ENCODE measurements at places on chromosomes 3 and 15.
A peak's percentile ranks its signal among the peaks of the same experiment; 100 is the strongest.

DNA sequence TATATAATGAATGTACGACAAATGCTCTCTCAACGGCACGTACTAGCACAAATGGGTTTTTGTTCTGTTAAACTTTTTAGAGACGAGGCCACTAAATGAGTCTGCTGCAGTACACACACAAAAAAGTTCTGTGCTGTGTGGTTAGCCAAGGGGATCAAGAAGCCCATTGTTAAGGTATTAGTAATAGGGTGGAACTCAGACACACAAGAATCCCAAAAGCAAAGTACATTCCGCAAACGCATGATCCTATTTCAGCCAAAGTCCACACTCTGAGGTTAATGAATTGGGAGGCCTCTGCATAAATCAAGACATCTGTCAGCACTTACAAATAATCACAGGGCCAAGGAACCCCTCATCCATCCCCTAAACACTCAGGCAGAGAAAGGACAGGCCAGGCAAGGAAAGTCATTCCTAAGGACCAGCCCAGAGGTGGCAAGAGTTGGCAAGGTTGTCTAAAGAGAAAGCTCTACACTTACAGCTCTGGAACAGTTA, 12.1 kb downstream of the OSBPL10 start:
- DNase-seq, result no peak

DNA sequence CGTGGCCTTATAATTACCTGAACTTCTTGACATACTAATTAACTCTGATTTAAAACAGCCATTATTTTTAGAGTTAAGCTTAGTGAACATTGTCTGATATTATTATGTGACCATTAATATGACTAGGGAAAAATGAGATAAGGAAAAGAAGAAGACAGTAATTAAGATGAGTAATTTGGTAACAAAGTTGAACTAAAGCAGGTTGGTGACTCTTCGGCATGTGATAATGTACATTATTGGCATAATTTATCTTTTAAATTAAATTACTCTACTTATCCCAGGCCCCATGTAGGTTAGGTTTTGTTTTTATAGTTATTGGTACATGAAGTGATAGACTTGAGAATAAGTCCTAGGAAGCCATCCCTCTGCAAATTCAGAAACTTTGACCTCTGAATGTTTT, 249.7 kb upstream of the CFAP20DC start:
- DNase-seq, result no peak

GRCh38 chr3:3665546-3665945, 133.7 kb upstream of the LRRN1 start:
- no peak for DNase-seq

GRCh38 chr15:45522328-45523165, at the start of gene SLC30A4:
SLC30A4 (minus strand) TSS chr15:45522755; CDS start chr15:45522354, 401 bp downstream.
- peak; percentile 56 for DNase-seq

DNA sequence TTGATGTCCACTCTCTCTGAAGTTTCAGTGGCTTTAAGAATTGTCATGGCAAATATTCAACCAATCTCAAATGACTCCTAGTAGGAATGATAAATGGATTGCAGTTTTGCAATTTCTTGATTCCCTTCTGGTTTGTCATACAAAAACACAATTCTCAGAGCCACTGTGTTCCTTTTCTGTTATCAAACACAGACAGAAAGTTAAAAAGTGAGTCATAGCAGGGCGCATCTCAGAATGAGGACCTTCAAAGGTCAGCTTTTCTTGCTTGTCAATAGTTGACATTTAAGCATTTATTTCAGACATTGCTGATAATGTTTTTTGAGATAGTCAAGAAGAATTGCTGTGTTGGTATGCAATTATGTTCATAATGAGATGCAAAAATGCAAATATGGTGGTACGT, 405.9 kb downstream of the NR2F2 start:
- no peak for DNase-seq

DNA sequence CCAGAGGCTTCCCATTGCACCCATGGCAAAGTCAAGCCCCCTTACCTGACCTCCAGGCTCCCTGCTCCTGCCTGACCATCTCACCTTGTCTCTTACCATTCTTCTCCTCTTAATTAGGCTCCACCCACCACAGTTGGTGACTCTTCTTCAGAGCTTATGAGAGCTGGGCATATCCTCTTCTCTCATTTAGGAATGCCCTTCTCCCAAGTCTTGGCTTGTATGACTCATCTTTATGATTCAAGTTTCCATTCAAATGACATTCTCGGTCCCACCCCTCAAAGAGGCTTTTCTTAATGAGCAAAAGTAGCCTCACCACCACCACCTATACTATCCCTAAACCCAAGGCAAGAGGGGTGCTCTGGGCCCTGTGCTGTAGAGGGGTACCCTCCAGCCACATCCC, 55.3 kb upstream of the NUDT16 start:
- DNase-seq, result no peak

DNA sequence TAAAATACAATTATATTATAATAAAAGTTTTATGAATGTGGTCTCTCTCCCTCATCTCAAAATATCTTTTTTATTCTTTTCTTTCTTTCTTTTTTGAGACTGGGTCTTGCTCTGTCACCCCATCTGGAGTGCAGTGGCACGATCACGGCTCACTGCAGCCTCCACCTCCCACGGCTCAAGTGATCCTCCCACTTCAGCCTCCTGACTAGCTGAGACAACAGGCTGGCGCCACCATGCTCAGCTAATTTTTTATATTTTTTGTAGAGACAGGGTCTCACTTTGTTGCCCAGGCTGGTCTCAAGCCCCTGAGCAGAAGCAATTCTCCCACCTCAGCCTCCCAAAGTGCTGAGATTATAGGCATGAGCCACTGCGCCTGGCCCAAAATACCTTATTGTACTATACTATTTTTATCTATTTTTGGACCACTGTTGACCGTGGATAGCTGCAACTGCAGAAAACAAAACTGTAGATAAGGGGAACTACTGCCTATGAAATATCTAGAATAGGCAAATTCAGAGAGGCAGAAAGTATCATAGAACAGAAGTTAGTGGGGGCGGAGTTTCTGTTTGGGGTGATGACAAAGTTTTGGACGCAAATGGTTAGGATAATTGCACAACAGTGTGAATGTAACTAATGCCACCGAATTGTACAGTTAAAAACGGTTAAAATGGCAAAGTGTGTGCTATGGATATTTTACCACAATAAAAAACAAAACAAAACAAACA, 66.6 kb downstream of the SLC12A8 start:
- DNase-seq, result no peak

DNA sequence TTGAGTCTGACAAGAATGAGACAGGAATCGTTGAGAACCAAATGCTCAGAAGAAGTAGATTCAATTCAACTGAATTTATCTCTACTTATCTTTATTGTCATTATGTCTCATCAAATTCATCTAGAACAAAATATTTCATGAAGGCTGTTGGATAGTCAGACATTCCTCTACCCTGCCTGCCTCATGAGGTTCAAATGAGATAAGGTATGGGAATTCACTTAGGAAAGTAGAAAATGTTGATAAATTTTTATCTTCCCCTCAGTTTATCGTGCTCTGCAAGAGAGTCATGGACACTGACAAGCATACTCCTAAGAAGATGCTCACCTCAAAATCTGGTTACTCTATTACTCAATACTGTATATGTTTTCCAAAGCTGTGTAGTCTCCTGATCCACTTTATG, 149.7 kb upstream of the CDIN1 start:
- no peak for DNase-seq

GRCh38 chr3:97636465-97636864, 128.1 kb upstream of the ARL6 start:
- DNase-seq, result no peak

GRCh38 chr3:89692601-89693000, 585.2 kb downstream of the EPHA3 start:
- DNase-seq, result no peak

GRCh38 chr3:134809427-134810051, 14.5 kb downstream of the EPHB1 start:
- no peak for DNase-seq

DNA sequence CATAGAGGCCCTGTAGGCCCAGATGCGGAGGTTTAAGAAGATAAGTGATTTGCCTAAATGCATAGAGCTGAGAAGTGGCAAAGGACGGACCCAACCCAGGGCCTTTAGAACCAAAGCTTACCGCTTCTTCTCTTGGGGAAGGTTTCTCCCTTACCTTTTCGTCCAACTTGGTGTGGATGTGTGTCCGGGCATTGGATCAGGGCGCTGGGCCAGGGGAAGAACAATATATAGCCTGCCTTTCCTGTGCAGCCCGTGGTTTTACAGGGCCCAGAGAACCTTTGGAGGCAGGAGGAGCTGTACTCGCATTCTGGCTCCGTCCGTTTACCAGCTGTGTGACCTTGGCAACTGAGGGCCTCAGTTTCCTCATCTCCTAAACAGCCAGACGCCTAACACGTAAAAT, 686 bp upstream of the P3H2 start:
- DNase-seq, result no peak

DNA sequence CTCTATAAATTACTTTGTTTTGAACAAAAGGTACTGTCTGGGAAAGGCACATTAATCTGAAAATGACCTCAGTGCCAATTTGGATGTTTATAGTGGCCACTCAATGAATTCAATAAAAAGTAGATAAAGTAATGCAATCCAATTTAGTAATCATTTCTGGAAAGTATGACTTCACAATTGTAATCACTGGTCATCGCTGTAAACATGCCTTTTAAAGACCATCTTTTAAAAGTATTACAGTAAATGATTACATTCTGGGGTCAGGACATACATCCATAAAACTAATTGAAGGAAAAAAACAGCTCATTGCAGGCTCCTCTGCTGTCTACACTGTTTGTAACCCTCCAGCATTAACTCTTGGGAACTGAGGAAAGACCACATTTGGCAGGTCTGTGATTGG, 43.2 kb downstream of the HRH1 start:
- no peak for DNase-seq

DNA sequence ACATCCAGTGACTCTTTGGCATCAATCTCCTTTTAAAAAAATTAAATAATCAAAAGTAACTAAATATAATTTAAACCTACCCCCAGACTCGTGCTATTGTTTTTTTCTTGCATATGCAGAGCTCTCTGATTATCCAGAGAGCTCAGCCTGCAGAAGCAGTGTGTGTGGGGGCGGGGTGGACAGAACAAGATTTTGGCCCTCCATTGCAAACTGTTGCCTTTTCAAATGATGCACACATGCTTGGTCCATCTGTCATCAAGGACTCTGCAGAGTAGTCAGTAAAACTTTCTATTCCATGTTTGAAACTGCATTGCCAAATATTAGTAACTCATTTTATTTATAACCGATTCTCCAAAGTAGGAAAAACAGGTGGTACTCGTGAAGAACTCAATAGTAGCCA, 28.6 kb upstream of the STXBP5L start:
- DNase-seq, result no peak

- no peak for DNase-seq
Measured at GRCh38 chr3:15345066-15345607, 12.8 kb upstream of the SH3BP5 start.

DNA sequence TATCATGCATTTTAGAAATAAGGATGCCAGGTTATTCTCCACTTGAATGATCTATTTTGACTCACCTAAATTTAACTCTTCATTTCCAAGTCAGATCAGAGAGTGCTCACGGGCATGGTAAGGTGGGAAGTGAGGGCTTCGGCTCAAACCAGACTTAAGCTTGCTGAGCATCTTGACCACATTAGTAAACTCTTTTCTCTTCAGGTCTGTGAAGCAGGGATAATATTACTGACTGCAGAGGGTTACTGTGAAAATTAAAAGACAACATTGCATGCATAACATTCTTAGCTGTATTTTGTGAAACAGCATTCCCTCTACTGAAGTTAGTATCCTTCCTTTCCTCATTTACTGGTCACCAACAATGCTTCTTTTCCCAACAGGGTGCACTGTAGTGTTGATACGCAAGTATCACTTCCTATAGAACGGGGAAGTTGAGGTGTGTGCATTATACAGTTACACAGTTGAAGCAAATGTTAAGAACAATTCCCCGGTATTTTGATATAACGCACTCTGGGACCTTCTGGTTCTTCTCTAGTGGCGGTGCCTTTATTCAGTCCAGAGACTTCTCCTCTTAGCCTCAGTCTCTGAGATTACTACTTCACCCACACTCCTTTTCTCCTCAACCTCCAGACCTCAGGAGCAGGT, 74.1 kb upstream of the MNS1 start:
- no peak for DNase-seq

GRCh38 chr15:41961001-41961518, 11.3 kb downstream of the EHD4 start:
- DNase-seq, result no peak

- DNase-seq, result no peak
Measured at GRCh38 chr3:180036092-180036670, 556 bp downstream of the PEX5L start.

DNA sequence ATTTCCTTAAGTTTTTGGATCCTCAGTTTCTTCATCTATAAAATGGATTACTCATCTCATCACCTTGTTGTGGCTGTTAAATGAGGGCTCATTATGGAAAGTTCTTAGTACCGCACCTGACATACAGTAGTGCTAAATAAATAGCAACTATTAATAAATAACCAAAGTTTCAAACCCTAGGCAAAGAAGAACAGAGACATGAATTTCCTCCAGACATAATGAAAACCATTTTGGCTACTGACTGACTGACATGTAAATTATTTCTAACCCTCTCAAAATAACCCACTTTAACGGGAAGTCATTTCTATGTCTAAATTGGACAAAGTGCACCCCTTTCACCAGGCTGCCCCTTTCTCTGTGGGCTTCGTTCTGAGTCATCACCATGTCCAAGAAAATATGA, 17.4 kb upstream of the KLHL6 start:
- no peak for DNase-seq

- no peak for DNase-seq
Measured at GRCh38 chr15:89088605-89089315, 504 bp downstream of the ABHD2 start.

GRCh38 chr3:13935494-13936094, 55.7 kb upstream of the WNT7A start:
- DNase-seq, result no peak

Measured in KBM-7 (cell line).